ENCODE measurements at places on chromosomes 12 and 14.
A peak's percentile ranks its signal among the peaks of the same experiment; 100 is the strongest.

- DNase-seq: no peak
These were observed 2.7 kb downstream of the ASPG start for GRCh38 chr14:104087981-104088850.

GRCh38 chr12:6946033-6946919 is 2.5 kb downstream of the C12orf57 start:
- peak; percentile 74 for DNase-seq

DNA sequence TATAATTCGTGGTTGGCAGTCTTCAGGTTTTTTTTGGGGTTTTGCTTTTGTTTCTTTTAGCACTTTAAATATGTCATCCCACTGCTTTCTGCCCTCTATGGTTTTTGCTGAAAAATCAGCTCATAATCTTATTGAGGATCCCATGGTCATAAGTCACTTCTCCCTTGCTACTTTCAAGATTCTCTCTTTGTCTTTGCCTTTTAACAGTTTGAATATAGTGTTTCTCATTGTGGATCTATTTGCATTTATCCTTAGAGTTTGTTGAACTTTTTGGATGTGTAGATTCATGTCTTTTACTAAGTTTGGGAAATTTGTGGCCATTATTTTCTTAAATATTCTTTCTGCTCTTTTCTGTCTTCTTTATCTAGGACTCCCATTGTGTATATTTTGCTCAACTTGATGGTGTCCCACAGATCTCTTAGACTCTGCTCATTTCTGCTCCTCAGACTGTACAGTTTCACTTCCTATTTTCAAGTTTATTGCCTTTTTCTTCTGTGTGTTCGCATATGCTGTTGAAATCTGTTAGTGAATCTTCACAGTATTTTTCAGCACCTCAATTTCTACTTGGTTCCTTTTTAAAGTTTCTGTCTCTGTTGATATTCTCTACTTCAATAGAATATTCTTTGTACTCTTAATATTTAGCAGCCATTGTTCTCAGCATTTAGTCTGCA is 70.8 kb downstream of the WNK1 start:
- peak; percentile 85 for DNase-seq

- peak; percentile 88 for DNase-seq
These were observed at the start of gene PGF for GRCh38 chr14:74955229-74956026. TSS of gene PGF (minus strand) at chr14:74955597. CDS start at chr14:74955242, 355 bp downstream.

GRCh38 chr12:105205322-105206048 is 30.5 kb downstream of the APPL2 start:
- no peak for DNase-seq

Measured in suppressor macrophage treated with lipopolysaccharide for 1 hour (primary cell).